T-helper 2 cell (primary cell): ENCODE measurements at places on chromosomes 5 and 9.

DNA sequence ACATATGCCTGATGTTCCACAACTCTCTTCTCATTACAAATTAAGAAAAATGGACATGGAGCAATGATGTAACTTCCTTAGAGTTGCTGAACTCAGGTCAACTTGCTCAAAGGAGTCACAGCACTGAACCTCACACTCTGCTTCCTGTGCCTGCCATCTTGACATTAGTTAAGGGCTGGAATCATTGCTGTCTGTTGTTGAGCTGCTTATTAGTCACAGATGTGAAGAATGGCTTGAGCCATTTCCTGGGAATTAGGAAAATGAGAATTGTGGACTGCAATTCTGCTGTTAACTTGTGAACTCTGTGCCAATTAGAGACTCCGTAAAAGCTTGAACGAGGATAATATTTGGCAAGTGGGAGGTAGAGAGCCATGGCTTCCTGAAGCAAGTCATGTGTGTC lies 212.0 kb downstream of the ADAMTS12 start:
- no peak for DNase-seq

- DNase-seq = no peak
Measured at GRCh38 chr5:11040345-11040744, 279.3 kb upstream of the DAP start.

GRCh38 chr9:134260801-134261200 lies 65.5 kb upstream of the RXRA start:
- DNase-seq = no peak

- DNase-seq = no peak
Measured at GRCh38 chr5:26700759-26701384, 337.5 kb downstream of the CDH9 start.

DNA sequence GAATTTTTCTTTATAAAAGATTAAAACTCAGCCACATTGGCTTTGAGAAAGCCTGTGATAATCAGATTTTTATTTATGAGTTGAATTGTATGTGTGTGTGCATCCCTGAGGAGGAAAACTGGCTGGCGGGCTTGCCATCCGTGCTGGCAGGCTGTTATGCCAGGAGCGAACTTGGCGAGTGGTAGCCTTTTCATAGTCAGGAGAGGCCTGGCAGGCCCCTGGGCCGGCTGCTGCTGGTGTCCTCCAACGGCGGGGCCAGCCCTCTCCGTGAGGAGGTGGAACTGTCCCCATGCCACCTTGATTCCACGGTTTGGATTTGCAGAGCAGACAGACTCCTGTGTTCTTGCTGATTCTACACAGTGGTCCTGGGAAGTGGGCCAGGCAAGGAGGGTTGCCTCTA lies 43.3 kb downstream of the ZNF618 start:
- no peak for DNase-seq

GRCh38 chr9:134370213-134370492 lies 43.9 kb downstream of the RXRA start:
- no peak for DNase-seq

- no peak for DNase-seq
Measured at GRCh38 chr9:124654431-124654830, 116.7 kb downstream of the NR6A1 start.

- DNase-seq = no peak
Measured at GRCh38 chr5:171855798-171856763, 70.5 kb downstream of the SMIM23 start.

- no peak for DNase-seq
Measured at GRCh38 chr5:143208365-143208641, 195.2 kb downstream of the NR3C1 start.

DNA sequence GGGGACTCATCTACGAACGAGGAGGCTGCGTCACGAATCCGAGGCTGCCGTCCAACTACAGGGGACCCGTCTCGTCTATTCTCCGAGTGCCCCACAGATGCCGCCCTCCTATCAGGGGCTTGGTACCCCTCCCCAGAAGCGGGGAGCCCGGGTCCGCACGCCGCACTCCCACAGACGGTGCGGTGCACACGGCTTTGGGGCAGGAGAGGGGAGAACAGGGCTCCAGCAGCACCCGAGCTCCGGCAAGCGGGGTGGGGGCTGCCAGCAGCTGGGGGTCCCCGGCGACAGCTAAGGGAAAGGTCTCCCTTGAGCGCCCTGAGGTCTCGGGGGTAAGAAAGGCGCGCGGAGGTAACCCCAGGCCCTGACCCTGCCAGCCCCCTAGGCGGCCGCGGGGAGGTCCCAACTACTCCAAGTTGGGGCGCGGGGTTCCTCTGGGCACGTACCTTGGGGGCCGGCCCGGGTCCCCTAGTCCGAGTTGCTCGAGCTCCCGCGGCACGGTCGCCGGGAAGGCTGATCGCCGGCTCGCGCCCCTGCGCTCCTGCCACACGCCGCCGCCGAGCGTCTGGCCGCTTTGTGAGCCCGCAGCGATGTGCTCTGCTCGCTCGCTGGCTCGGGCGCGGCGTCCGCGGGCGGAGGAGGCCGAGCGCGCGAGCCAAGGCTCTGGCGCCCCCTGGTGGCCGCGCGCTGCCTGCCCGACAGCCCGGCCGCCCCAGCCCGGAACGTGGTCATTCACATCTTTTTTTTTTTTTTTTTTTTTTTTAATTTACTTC lies at the start of gene SPOCK1:
TSS of gene SPOCK1 (minus strand) at position 591 of the 770 bp plus-strand sequence.
- peak; percentile 33 for DNase-seq

- DNase-seq = peak; percentile 82
Measured at GRCh38 chr5:463952-464351, 21.0 kb downstream of the EXOC3 start.

- no peak for DNase-seq
Measured at GRCh38 chr9:75812141-75812540, 78.3 kb upstream of the PCSK5 start.

DNA sequence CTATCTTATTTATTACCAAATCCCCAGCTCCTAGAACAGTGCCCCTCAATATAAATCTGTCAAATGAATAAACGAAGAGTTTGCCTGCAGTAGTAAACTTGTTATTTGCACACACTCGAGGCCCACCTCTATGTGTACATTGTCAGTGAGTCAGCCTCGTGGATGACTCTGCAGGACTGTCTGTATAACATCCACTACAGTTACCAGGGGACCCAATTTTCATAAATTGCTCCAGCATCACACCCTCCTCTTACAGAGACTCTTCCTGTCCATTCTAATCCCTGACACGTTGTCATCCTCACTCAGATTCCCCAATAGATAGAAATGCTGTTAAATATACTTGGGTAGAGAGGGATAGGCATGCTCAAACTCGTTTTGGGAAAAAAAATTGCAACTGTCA lies 478.5 kb downstream of the RAB3C start:
- no peak for DNase-seq

DNA sequence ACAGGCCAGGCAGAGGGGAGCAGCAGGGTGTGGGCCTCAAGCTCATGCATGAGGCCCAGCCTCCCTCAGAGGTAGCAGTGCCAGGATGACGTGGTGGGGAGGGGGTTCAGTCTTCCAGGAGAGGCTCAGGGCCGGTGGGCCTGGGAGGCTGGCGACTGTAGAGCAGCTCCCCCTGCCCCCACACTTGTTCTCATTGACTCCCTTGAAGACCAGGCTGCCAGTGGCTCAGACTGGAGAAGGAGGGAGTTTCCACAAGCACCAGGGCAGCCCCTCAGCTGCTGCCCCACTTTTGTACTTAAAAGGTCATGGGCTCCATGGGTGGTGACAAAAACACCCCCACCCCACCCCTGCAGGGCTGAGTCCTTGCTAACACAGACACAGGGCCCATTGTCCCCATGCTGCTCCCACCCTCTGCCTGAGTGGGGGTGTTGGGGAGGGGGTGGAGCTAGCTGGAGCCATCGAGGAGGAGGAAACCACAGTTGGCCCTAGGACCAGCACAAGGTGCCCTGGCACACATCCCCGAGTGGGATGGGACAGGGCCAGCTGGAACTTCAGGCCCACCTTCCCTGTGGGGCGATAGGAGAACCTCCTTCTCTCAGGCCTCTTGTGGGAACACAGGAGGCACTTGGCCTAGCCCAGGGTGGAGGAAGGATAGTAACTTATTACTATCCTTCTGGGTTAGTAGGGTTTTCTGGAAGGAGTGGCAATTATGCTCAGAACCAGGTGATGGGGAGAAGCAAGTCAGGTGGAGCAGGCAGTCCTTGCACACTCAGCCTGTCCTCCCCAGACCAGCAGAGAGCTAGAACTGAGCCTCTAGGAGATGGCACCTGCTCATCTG lies 10.7 kb downstream of the PDLIM4 start:
- DNase-seq = no peak

GRCh38 chr5:77628840-77629508 lies 9.5 kb downstream of the OTP start:
- DNase-seq = no peak

DNA sequence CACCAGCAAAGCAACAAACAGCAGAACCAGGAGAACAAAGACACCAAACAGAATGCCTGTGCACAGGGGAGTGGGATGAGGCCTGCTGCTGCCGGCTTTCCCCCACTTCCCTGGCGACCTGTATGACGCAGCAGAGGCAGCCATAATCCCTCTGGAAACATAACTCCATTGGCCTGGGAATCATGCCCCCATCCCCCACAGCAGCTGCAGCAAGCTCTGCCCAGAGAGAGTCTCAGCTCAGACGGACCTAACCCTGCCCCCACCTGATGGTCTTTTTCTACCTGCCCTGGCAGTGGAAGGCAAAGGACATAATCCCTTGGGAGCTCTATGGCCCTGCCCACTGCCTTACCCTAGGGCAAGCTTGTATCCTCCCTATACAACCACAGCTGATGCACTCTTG lies 81.8 kb upstream of the FANCC start:
- DNase-seq = no peak

- no peak for DNase-seq
Measured at GRCh38 chr5:153400931-153401330, 89.5 kb upstream of the GRIA1 start.

DNA sequence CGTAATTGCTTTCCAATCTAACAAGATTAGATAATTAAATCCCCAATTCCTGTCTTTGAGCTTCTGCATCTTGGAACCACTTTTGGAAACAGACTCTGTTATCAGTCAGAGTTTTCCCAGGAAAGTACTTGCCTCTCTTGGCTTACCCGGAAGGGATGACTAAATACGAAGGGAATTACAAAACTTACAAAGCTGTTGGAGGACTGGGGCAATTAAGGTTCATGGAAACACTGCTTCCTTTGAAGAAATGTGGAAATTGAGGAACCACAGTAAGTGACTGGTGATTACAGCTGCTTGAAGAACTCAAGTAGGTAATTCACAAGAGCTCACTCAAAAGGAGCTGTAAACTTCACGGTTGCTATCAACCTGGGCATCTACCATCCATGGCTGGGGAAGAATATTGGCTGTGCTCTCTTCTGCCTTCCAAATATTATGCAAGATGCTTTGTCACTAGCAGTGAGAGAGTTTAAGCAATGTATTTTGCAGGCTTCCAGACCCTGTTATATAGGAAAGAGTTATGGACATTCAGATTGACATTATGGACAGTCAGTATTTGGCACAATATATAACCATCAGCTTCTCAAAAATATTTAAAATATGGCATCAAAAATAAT lies 104.6 kb upstream of the MAN2A1 start:
- no peak for DNase-seq

DNA sequence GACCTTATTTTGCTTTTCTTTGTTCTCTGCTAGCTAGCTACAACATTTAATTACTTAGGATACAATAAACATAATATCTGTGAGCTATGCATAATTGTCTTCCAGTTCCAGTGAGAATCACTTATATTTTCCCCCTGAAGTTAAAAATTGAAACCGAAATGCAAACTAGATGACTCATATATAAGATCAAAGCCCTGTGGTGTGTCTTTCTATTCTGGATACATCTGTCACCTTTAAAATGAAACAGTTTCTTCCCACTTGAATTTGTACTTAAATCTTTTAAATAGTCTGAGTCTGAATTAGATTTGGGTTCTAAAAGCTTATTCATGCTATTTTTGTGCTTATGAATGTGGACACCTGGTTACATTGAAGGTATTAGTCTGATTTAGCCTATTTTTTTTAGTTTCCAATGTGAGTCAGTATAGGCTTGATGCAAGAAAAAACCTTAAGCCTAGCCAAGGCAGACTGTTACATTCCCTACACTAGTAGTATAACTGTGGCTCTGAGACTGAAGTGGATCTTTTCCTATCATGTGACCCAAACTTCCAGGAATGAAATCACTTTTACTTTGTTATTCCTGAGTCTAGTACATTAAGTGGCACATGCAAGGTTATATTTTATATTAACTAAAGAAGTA lies 703.5 kb upstream of the RGMB start:
- DNase-seq = no peak

DNA sequence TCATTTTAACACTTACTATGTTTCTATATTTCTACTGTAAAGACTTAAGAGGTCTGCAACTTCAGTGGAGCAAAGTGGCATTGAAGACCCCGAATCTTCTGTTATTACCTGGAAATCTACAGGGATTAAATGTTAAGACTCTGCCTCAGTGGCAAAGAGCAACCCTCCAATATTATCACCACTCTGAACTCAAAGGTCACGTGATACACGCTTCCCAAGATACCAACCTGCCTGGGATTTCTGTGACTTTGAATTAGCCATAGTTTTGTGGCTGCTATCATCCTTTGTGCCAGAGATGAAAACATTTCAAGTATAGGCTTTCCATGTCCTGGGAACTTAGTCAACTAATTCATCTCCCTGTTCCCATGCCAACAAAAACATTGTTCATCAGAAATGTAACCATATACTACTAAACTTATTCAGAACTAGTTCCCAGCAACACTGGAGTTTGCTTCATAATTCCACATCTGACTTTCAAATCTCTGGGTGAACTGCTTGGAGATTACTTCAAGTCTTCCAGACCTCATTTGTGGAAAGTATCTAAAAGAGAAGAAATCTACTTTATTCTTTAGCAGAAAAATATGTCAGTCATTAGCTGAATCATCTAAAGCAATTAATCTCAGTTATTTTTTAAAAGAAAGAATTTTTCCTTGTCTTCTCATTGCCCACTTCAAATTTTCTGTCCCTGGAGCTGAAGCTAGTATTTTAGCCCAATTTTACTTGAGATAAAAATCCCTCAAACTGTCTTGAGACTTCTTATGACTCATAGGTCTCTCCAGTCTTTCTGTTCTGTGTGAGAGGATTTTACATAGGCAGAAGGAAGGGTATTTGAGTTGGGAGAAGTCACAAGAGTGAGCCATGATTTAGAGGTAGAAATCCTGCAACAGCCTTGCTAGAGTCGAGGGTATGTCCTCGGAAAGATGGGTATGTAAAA lies 83.0 kb downstream of the ZNF462 start:
- DNase-seq = no peak

GRCh38 chr9:134340475-134341160 lies 14.4 kb downstream of the RXRA start:
- DNase-seq = no peak

DNA sequence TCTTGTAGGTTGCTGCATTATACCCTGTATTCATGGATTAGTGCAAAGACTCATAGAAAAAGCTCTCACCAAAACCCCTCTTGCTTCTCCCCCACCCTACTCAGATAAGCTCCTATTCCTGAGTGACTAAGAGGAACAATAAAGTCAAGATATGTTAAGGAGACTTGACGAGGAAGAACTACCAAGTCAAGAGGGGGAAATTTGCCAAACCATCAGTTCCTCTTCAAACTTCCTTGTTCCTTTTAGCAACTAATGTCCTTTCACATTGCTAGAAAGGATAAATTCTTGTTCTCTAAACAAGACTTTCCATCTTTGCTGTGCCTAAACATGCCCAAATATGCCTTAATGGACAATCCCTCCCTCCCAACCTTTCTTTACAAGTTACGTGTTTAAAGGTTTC lies 27.0 kb downstream of the CNOT8 start:
- DNase-seq = no peak

GRCh38 chr9:22005702-22006606 lies 3.2 kb downstream of the CDKN2B start:
- no peak for DNase-seq
